OCI-M1 (cell line): ENCODE measurements at places on chromosomes 4 and X.

DNA sequence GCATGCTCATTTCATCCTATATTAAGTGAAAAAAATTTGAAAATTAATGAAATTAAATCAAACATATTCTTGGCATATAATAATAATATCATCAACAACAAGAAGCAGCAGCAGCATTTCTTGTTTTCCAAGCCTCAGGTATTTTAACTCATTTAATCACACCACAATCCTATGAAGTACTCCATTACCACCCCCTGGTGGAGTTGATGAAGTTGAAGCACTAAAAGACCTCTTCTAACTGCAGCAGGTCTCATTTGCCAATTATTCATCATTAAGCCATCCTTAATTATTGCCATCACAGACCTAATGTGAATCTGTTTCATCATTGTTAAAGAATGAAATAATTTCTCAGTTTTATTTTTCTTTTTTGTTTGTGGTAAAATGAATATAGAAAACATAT lies 801.4 kb upstream of the GRID2 start:
- peak; percentile 42 for DNase-seq

DNA sequence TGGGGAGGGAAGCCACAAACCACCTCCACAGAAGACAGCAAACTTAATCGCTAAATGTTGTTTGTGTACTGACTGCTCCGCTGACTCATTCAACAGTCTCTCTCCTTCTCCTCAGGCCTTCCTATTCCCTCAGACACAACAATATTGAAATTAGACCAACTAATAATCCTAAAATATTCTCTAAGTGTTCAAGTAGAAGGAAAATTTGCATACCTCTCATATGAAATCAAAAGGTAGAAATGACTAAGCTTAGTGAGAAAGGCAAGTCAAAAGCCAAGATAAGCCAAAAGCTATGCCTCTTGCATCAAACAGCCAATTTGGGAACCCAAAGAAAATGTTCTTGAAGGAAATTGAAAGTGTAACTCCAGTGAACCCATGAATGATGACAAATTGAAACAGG lies 75.7 kb upstream of the ARHGAP24 start:
- no peak for DNase-seq

- DNase-seq = peak; percentile 76
Observed at GRCh38 chrX:40273356-40274050, 175.7 kb upstream of the BCOR start.

DNA sequence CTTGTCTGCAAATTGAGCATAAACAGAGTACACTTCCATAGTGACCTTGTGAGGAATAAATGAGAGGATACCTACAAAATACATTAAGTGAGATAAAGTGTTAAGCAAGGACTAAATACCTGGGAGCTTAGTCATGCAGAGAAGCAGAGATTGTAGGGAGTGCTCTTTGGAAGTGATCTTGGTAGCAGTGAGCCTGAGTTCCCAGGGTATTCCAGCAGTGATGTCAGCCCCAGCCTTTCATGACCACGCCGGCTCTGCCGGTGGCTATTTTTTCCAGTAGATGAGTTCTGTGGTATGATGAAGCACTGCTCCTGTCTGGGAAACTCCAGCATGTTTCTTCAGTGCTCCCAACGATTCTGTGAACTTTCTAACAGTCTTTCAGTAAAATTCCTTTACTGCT lies 391.5 kb upstream of the IGFBP7 start:
- no peak for DNase-seq

- DNase-seq = no peak
Observed at GRCh38 chr4:17188547-17189400, 290.3 kb upstream of the LDB2 start.

DNA sequence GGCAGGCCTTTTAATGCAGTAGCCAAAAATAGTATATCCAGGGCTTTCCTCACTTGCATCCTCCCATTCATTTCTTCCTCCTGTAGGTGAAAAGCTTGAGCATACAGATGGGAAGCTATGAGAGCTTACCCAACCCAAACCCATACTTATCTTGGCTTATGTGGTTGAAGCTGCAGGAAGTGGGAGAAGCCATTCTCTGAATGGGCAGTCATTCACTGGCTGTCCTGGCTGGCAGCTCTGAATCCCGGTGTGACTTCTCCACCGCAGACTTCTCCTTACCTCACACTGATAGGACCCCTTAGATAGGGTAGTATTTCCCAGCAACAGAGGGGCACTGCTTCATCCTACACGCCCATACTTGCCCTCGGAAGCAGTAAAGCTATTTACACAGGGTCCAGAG lies 125.4 kb downstream of the AMMECR1 start:
- DNase-seq = peak; percentile 68

DNA sequence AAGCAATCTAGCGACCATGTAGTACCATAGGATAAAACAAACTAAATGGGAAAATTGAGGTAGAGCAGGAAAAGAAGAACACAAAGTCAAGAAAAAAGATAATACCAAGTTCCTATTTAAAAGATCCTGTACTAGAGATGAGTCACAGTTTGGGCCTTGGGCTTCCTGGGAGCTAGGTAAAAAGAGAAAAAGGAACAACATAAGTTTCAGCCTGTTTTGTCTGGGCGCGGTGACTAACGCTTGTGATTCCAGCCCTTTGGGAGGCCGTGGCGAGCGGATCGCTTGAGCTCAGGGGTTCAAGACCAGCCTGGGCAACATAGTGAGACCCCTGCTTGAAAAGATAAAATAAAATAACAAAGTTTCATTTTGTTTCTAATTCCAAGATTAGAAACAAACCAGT lies 14.0 kb upstream of the TMEM156 start:
- peak; percentile 47 for DNase-seq

GRCh38 chr4:15242021-15242420 lies 185.8 kb upstream of the C1QTNF7 start:
- no peak for DNase-seq
